Stomach (tissue), 19 donors: ENCODE measurements at places on chromosomes 2 and 18. TPM values are rescaled to one million over a fixed set of nuclear protein-coding genes. Genes with fewer than 3 reads are reported as not detected.

AOX1 gene
- polyA plus RNA-seq = 9.7 TPM

ERICH2 gene
- polyA plus RNA-seq = 1.5 TPM

MARCHF7 gene
- 21.3 TPM for polyA plus RNA-seq

KHK gene
- 5.9 TPM for polyA plus RNA-seq

SIX3 gene
- polyA plus RNA-seq = not detected

ANKRD53 gene
- 1.3 TPM for polyA plus RNA-seq

UGT1A1 gene
- not detected for polyA plus RNA-seq

UGT1A4 gene
- polyA plus RNA-seq = 0.38 TPM

ERFE gene
- not detected for polyA plus RNA-seq

MC5R gene
- polyA plus RNA-seq = not detected

INHBB gene
- 0.61 TPM for polyA plus RNA-seq

MFSD2B gene
- not detected for polyA plus RNA-seq

FAM161A gene
- polyA plus RNA-seq = 2.1 TPM

CNDP1 gene
- 0.13 TPM for polyA plus RNA-seq

- DNase-seq = no peak
Observed at GRCh38 chr18:67553437-67553836, 36.9 kb upstream of the DSEL start.

DNA sequence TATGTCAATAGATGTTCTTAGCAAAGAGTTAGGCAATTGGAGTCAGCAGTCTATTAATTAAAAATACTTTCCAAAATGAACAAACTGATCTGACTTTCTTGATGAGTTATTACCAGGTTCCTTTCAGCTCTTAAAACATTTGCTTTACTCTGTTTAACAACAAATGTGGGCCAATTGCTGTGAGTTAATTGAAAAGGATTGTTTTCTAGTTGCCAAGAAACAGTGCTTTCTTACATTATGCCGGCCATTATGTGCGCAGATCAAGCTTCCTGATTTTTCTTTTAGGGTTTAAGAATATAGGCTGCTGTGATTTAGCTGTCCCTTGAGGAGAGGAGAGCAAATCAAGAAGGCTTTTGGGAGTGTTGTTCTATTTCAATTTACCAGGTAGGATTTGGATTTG is 50.5 kb upstream of the ITPRID2 start:
- no peak for DNase-seq

DNA sequence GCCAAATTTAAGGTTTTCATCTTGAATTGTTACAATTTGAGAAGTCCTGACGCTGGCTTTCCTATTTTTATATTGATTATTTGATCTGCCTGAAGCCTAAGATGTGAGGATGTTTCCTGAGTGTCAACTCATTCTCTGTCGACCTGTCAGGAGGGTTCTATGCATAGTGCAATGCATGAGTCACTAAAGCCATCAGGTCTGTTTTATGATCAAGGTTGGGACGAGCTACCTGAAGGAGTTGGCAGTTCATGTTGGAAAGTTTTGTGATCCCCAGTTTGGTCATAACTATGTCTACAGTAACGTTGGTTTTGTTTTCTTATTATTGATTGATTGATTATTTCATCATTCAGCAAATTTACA is 71.2 kb downstream of the NABP1 start:
- DNase-seq = no peak

GRCh38 chr2:1546023-1546591 is 132.8 kb downstream of the TPO start:
- no peak for DNase-seq

DNA sequence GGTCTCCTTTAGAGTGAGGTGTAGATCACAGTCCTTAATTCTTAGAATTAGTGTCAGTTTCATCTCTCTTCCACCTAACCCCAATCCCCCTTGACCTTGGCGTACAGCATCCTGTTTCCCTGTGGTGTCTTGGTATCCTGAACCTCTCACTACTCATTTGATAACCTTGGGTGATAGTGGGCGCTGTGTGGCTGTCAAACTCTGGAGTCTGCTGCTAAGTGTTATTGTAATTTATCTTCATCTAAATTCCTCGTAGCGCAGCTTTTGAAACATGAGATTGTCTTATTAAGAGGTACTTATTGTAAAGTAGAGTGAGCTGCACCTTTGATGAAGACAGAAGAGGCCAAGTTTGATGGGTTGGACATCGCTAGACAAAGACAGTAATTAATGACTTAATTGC is 222.6 kb upstream of the SPRED2 start:
- DNase-seq = no peak

GRCh38 chr2:175012516-175012915 is 7.3 kb upstream of the CHN1 start:
- DNase-seq = no peak

GRCh38 chr2:9793156-9793917 is 49.9 kb upstream of the TAF1B start:
- no peak for DNase-seq

GRCh38 chr2:158741625-158742024 is 53.5 kb upstream of the DAPL1 start:
- no peak for DNase-seq

- DNase-seq = no peak
Observed at GRCh38 chr2:212894026-212894425, 257.4 kb downstream of the IKZF2 start.

DNA sequence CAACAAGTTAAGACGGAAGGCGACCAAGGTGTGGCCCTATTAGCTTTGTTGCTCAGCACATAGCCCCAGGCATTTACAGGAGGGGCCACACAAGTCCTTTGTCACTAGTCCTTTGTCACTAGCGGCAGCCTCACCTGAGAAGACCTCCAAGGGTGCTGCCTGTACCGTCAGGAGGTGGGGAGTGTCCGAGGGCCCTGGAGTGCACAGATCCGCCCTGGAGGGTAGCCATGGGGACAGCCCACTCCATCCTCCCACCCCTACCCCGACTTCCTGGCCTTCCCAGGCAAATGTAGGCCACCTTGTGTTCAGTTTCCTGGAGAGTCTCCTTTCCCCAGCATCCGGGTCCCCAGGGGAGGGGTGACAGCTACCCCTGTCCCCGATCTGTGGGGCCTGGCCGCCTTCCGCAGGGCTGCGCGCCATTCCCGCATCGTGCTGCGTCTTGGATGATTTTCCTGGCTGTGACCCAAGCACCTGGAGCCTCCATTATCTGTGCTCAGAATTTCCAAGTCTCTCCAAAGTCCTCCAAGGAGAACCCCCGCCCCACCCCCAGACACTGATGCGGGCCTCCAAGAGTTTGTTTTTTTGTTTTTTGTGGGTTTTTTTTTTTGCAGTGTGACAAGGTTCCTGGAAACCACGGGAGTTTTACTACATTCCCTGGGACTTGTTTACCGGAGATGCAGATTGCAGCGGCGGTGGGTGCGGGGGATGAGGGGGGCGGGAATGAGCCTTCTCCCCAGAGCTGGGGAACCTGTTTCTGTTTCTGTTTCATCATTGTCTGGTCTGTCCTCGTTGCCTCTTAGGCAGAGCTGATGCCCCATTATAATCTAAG is 28.6 kb downstream of the TEX44 start:
- peak; percentile 77 for DNase-seq

- DNase-seq = no peak
Observed at GRCh38 chr2:86786001-86786536, 4.6 kb downstream of the CD8A start.

- no peak for DNase-seq
Observed at GRCh38 chr2:25104736-25105135, 62.9 kb downstream of the EFR3B start.

DNA sequence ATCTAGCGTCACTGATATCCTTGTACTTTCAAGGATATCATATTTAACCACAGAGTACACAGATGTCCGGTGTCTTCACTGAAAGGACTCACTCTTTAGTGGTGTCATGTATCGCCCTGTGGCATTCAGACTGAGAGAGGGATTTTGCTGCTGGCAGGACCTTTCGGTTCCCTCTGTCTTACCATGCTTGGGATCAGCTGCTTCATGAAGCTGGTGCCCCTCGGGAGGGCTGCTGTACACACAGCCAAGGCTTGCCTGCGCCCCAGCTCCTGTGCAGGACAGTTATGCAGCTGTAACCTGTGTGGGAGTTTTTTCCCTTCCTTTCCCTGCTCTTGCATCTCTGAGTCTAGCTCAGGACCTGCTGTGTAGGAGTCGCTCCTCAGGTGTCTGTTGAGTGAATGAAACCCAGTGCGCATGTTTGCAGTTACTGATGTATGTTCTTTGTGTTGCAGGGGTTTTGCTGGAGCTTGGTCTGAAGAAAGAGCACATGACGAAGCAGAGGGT is 64.4 kb downstream of the GREB1 start:
- no peak for DNase-seq

DNA sequence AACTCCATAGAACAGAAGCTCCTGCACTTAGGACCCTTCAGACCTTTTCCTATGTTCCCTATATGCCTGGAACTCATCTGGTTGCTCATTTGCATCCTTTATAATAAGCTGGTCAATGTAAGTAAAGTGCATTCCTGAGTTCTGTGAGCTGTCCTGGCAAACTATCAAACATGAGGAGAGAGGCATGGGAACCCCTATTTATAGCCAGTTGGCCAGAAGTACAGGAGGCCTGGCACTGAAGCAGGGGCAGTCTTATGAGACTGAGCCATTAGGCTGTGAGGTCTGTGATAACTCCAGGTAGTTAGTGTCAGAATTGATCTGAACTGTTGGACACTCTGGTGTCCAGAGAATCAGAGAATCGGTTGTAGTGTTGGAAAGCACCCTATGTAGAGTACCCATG is 88.4 kb downstream of the EHD3 start:
- DNase-seq = no peak

GRCh38 chr18:32773382-32773712 is 524 bp upstream of the KLHL14 start:
- no peak for DNase-seq

GRCh38 chr2:224594840-224595239 is 9.7 kb upstream of the CUL3 start:
- no peak for DNase-seq

- DNase-seq = no peak
Observed at GRCh38 chr2:39403311-39403710, 33.8 kb downstream of the MAP4K3 start.

- peak; percentile 82 for DNase-seq
Observed at GRCh38 chr18:74896390-74896991, 298.8 kb downstream of the ZNF407 start.

DNA sequence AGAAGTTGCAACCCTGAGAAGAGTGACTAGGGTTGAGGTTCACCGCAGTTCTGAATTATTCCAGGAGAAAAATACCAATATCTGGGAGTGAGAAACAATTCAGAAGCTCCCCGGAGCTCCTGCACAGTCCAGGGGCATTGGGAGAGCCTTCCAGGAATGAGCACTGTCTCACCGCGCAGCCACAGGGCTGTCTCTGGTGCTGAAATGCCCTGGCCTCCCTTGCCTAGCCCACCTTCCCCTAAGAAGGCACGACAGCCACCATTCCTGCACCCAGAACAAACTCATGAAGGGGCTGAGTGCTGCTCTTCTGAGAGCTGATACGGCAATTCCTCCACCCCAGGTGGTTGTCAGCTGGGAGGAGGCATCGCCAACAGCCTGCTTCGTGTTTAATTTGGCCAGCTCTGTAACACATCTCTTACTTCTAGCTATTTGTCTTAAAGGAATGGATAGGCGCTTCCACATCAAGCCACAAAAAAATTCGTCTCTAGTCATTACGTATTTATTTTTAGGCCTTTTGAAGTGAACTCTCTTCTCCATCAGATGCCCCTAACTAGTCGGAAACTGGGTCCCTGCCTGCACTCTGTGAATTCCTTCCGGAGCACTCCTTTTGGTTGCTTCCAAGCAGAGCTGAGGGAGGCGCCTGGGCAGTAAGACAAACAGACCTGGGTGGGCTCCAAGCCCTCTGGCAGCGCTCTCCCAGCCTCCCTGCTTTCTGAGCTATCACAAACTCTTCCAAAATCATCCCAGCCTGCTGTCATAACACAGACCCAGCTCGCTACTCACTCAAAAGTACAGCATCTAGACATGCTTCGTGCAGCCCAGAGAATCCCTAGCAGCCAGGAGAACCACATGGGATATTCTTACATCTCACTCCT is 120.5 kb upstream of the CCDC68 start:
- no peak for DNase-seq

DNA sequence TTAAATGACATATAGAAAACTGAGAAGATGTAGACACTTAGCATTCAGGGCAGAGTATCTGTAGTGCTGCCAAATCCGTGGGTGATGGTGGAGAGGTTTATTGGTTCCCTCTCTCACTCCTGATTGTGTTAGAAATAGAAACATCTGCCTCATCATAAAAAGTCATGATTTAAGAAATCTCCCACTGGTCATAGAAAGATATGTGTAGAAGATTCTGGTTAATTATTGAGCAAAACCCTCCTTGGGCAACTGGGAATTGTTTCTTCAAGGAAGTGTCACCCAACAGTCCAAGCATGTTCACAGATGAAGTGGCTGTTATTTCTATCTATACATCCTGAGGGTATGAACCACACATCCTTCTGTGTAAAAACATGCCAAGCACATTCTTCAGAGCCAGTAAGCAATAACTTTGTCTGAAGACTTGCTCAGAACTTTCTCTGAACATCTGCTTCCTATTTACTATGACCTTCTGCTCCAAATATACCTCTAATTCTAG is 33.6 kb upstream of the CHRNA1 start:
- no peak for DNase-seq

GRCh38 chr2:221600388-221600787 is 28.3 kb upstream of the EPHA4 start:
- DNase-seq = no peak

GRCh38 chr2:81260320-81260719 is 955.8 kb upstream of the LRRTM1 start:
- DNase-seq = no peak

- no peak for DNase-seq
Observed at GRCh38 chr2:66073172-66073571, 361.8 kb upstream of the MEIS1 start.

- peak; percentile 52 for DNase-seq
Observed at GRCh38 chr18:58455314-58456188, 173.3 kb downstream of the ALPK2 start.

DNA sequence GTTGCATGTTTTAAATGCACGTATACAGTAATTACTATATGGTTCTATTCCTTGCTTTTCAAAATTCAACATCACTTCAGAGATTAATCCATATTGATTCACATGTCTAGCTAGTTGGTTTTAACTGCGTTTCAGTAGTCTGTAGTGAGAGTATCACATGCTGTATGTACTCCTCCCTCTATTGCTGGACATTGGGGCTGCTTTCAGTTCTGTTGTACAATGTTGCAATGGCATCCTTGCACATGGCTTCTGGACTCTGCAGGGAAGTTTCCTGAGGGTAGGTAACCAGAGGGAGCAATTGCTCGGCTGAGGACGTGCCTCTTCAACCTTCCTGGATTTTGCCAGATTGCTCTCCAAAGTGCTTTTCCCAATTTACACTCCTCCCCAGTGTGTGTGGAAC is 10.7 kb upstream of the HPCAL1 start:
- no peak for DNase-seq
